NCI-H2081 treated with DMSO at 0.1 percent for 48 hours (cell line): ENCODE measurements at places on chromosomes 7 and 10.

DNA sequence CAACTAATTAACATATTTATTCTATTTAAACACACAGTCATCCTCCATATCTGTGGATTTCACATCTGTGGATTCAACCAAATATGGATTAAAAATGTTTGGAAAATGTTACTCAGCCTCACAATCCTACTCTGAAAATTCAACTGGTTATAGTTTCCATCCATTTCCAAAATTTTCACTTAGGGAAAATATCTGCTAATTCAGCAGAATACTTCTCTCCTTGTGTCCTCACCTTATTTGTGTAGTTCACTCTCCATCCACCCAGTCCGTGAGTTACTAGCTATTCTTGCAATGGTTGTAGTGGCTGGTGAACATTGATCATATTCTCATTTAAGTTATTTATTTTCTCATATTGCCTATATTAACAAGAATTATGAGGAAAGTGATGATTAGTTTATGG lies 77.6 kb upstream of the PRKCQ start:
- DNase-seq = no peak

- DNase-seq = no peak
Observed at GRCh38 chr7:106111655-106112117, 426 bp downstream of the SYPL1 start.

GRCh38 chr10:118571123-118571522 lies 24.3 kb downstream of the PRLHR start:
- no peak for DNase-seq

- no peak for DNase-seq
Observed at GRCh38 chr7:157377436-157378124, 40.8 kb downstream of the DNAJB6 start.

- DNase-seq = no peak
Observed at GRCh38 chr7:151539088-151539671, 19.5 kb upstream of the RHEB start.

- DNase-seq = no peak
Observed at GRCh38 chr7:44286618-44287487, 38.5 kb downstream of the CAMK2B start.

- no peak for DNase-seq
Observed at GRCh38 chr10:7277867-7278266, 133.0 kb downstream of the SFMBT2 start.

GRCh38 chr7:37109016-37109683 lies 339.5 kb downstream of the ELMO1 start:
- DNase-seq = no peak

- no peak for DNase-seq
Observed at GRCh38 chr10:4691776-4692175, 134.2 kb upstream of the AKR1E2 start.

DNA sequence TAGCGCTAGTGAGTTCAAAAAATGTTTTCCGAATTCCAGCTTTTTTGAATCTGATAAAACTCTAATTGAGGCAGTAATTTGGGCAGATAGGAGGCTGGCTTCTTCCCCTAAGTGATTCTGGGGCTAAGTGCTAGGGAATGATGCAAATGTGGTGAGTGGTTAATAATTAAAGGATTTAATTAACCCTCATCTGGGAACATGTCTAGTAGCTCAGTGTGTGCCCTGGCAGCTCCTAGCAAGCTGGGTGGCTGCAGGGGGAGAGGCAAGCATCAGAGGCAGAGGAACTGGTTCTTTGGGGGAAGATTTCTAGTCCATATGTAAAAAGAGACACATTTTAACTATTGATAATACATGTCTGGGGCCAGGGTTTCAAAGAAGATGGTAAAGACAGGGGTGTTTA lies 354.5 kb downstream of the WDR11 start:
- DNase-seq = no peak

GRCh38 chr10:20006169-20006870 lies 190.1 kb downstream of the PLXDC2 start:
- DNase-seq = no peak

DNA sequence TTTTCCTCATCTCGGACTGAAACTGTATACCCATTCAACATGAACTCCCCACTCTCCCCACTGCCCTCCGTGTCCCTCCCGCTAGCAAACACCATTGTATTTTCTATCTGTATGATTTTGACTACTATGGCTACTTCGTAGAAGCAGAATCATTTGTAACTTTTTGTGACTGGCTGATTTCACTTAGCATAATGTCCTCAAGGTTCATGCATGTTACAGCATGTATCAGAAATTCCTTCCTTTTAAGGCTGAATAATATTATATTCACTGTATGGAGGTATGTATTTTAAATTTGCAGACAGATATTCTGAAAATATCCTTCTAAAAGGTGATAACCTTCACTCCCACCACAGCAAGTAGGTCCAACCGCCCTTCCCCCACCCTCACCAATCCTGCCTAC lies 42.9 kb upstream of the MMD2 start:
- no peak for DNase-seq

GRCh38 chr10:48476279-48476982 lies 128.4 kb downstream of the ARHGAP22 start:
- no peak for DNase-seq

DNA sequence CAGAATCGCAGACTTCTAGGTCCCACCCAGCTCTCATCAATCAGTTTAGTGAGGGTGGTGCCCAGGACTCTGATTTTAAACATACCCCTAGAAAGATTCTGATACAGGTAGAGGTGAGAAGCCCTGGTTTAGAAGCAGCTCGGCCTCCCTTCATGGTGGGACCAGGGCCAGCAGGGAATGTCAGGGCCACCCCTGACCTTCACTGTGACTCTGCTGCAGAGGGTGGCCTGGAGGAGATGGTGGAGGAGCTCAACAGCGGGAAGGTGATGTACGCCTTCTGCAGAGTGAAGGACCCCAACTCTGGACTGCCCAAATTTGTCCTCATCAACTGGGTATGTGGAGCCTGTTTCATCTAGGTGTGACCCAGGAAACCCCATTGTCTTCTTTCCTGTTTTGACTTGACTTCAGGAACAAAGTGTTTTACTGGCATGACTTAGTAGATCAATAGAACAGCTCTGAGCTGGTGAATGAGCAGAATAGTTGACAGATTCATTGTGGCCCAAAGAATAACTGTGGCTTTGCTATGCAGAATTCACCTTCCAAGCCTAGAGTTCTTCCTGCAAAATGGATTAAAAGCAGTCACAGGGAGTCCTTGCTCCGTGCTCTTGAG lies 7.2 kb downstream of the DBNL start:
- no peak for DNase-seq

GRCh38 chr10:116038259-116038658 lies 234.7 kb downstream of the GFRA1 start:
- DNase-seq = no peak

DNA sequence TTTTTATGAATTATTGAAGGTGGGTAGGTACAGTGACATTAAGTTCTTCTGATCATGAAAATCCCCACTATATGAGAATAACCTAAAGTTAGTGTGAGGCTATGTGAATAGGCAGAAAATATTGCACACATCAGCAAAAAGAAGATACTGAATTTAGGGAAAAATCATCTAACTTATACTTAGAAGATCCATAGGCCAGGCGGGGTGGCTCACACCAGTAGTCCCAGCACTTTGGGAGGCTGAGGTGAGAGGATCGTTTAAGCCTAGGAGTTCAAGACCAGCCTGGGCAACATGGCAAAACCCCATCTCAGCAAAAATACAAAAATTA lies 49.5 kb upstream of the ARHGAP12 start:
- DNase-seq = no peak

DNA sequence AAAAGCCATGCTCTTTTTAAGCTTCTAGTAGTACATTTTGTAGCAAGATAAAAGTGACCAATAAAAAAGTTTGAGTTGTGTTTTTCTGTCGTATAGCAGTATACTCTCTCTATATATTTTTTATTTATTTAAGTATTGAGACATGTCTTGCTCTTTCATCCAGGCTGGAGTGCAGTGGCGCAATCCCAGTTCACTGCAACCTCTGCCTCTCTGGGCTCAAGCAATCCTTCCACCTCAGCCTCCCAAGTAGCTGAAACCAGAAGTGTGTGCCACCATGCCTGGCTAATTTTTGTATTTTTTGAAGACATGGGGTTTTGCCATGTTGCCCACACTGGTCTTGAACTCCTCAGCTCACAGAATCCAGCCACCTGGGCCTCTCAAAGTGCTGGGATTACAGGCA lies 2.8 kb downstream of the SUGCT start:
- DNase-seq = no peak

- no peak for DNase-seq
Observed at GRCh38 chr10:82071231-82071630, 196.2 kb downstream of the NRG3 start.

- no peak for DNase-seq
Observed at GRCh38 chr7:38027884-38028455, 107.5 kb downstream of the EPDR1 start.

DNA sequence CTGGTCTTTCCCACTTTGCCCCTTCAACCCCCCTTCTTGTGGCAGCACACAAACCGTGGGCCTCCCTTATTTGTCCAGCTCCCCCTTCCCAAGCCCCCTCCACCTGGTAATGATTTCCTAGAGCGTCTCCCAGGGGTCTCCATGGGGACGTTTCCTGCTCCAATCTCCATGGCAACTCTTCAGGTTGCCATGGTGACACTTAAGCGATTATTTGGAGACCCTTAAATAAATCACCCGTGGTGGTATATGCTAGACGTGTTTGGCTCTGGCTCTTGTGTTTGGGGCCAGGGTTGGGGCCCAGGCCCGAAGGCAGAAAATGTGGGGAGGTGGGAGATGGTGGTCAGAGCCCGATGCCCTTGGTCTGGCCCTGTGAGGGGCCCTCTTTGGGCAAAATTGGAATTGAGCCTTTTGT lies 41.1 kb upstream of the DLG5 start:
- no peak for DNase-seq

- no peak for DNase-seq
Observed at GRCh38 chr10:114034923-114035645, 8.6 kb upstream of the ADRB1 start.

GRCh38 chr10:3666525-3667302 lies 118.3 kb downstream of the KLF6 start:
- DNase-seq = no peak

- DNase-seq = no peak
Observed at GRCh38 chr10:132974249-132974796, 32.0 kb upstream of the CFAP46 start.

DNA sequence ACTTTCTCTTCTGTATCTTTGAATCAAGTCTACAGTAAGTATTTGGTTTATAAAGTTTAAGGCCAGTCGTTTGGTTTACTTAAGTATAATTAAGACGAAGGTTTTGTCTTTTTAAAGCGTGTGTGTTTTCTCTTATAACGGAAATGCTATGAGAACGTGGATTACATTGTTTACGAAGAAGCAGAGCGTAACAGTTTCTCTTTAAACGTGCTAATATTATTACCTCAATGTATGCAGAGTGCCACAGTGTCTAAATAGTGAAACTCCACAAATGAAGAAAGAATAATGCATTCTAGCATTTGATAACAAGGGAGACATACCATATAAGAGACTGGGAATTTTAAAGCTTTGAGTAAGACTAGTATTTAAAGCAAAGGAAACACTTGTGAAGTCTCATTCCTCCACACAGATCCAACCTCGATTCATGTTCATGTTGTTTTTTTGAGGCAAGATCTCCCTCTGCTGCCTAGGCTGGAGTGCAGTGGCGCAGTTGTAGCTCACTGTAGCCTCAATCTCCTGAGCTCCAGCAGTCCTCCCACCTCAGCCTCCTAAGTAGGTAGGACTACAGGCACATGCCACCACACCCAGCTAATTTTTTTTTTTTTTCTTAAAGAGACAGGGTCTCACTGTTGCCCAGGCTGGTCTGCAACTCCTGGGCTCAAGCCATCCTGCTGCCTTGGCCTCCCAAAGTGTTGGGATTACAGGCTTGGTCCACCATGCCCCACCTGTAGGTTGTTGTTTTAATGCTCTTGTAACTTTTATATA lies 75.1 kb downstream of the ANKRD61 start:
- DNase-seq = no peak

- no peak for DNase-seq
Observed at GRCh38 chr10:120365872-120366271, 91.2 kb upstream of the PLPP4 start.

DNA sequence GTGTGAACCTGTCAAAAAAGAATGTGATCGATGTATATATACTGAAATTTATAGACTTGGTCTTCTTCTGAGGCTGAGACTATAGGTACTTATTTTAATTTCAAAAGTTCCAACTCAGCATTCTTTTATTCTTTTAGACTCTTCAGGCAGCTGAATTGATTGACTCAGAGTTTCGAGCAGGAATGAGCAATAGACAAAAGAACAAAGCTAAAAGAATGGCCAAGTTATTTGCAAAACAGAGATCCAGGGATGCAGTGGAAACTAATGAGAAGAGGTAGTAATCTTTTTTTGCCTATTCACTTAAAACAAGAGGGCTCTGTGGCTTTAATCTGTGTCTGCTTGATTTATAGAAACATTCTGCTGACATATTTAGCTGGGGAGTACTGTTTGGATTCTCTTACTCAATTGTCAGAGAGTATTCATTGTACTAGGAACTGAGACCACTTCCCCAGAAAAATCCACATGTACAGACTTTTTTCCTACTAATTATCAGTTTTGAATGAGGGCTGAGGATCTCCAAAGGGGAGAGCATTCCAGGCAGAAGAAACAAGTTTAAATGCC lies 30.1 kb downstream of the BTAF1 start:
- DNase-seq = no peak

DNA sequence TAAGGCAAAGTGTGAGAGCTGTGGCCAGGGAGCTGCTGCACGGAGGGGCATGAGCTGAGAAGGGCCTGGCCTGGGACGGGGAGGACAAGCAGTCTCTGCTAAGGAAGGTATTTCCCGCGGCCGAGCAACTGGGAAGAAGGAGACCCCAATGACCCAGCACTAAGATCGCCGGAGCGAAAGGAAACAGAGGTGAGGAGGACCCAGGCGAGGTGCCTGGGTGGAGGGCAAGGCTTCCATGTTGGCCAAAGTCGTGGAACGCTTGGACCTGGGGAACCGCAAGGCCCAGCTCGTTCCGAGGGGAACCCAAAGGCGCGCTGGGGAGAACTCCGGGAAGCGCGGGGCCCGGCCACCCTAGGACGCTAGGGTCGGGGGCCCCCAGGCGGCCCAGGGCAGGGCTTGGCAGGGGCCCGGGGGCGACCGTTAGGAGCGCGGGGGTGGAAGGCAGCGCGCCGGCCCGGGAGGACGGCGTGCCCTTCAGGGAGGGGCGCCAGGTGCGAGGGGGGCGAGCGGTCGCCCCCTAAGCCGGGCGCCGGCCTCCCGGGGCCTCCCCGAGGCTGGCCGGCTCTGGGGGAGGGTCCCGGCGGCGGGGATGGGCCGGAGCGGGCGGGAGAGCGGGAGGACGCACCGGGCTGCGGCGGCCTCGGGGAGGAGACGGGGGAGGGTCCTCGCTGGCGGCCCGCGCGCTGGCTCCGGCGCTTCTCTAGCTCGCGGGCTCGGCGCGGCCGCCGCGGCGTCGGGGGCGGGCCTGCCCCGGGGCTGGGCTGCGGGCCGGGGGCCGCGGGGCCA lies 545 bp downstream of the GIGYF1 start:
- DNase-seq = no peak

- no peak for DNase-seq
Observed at GRCh38 chr7:14759785-14760184, 142.8 kb downstream of the DGKB start.

- DNase-seq = no peak
Observed at GRCh38 chr7:142808802-142809583, 38.2 kb downstream of the PRSS2 start.

- DNase-seq = no peak
Observed at GRCh38 chr10:79403441-79404230, 41.8 kb downstream of the ZCCHC24 start.

GRCh38 chr10:127302343-127302742 lies 106.0 kb upstream of the INSYN2A start:
- DNase-seq = no peak

GRCh38 chr10:16184096-16184597 lies 252.7 kb upstream of the PTER start:
- no peak for DNase-seq
